Muscle of back (tissue), 13 donors: ENCODE measurements at places on chromosomes 6 and 20. TPM values are rescaled to one million over a fixed set of nuclear protein-coding genes. Genes with fewer than 3 reads are reported as not detected.

The CCM2L gene
- 4.8 TPM for polyA plus RNA-seq

DNA sequence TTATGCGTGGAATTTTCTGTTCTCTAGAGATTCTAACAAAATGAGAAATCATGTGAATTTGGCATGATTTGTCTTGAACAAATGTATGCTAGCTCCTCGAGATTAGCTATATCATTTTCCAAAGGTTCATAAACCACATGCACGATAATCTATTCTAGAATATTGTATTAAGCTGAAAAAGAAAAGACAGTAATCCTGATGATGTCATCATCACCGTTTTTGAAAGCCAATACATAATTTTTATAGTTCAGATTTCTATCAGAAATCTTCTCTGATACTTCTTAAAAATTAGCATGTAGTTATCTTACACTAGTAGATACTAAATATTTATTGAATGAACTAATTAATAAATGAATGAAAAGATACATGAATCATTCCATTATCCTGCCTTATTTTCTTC, 111.2 kb downstream of the HAO1 start:
- DNase-seq, result no peak

GRCh38 chr20:50450881-50451752, 59.1 kb upstream of the PTPN1 start:
- DNase-seq, result no peak

DNA sequence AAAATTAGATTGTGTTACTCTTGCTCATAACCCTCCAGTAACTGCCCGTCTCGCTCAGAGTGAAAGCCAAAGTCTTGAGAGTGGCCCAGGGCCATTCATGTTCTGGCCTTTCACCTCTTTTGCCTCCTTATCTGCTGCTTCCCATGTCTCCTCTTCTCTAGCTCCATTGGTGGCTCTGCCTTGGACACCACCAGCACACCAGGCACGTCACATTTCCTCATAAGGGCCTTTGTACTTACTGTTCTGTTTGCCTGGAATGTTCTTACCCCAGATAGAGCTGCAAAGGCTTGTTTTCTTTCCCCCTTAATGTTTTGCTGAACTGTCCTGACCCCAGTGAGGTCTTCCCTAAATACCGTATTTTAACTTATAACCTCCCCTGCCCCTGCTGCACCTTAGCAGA, 29.3 kb downstream of the MCM8 start:
- no peak for DNase-seq

The GGT7 gene
- polyA plus RNA-seq, result 13.7 TPM

The ZC3H12D gene
- 0.50 TPM for polyA plus RNA-seq

GRCh38 chr6:24910961-24911725, 24.6 kb downstream of the RIPOR2 start:
- DNase-seq, result peak; percentile 94

The CLPSL1 gene
- not detected for polyA plus RNA-seq

The WFDC8 gene
- not detected for polyA plus RNA-seq

The EDN1 gene
- polyA plus RNA-seq, result 3.0 TPM

DNA sequence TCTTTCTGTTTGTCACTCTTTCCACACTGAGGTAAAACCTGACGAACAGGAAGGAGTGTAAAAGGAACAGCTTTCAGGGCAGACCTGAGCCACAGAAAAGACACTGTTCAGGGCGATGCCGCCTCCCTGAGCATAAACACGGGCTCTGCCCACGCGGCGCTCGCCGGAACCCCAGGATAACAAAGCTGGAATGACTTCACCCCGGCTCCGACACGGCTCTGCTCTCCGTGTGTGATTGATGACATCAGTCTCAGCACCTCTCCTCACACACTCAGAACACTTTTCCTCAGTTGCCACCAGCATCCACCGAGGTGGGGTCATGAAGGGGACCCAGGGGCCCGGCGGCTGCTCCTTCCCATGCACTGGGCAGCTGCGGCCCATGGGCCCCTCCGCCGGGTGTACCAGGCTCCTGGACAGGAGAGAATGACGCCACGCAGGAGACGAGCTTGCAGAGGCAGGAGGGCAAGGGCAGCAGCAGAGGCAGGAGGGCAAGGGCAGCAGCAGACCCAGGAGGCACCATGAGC, 43.6 kb downstream of the DLL1 start:
- DNase-seq, result no peak
